ENCODE measurements at places on chromosomes 7 and 10.

GRCh38 chr7:46076527-46076926, 155.5 kb upstream of the IGFBP3 start:
- DNase-seq, result no peak

DNA sequence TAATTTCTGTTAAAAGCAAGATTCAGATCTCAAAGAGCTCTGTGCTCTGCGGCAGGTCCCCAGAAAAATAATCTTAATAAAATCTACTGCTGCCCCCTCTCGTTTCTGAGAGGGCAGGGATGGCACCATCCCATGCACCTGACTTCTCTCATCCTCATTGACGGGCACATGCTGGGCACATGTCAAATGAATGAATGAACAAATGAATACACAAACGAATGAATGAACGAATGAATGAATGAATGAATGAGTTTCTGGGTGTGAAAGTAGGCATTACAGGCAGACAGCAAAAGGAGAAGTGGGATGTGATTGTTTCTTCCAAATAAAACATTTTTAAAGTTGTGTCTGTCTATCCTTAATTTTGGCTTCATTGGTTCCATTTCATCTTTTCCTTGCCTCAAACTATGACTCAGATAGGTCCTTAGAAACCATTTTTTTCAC, 398.1 kb upstream of the PRKCQ start:
- DNase-seq, result no peak

GRCh38 chr7:50714857-50715256, 67.8 kb downstream of the GRB10 start:
- DNase-seq, result no peak

DNA sequence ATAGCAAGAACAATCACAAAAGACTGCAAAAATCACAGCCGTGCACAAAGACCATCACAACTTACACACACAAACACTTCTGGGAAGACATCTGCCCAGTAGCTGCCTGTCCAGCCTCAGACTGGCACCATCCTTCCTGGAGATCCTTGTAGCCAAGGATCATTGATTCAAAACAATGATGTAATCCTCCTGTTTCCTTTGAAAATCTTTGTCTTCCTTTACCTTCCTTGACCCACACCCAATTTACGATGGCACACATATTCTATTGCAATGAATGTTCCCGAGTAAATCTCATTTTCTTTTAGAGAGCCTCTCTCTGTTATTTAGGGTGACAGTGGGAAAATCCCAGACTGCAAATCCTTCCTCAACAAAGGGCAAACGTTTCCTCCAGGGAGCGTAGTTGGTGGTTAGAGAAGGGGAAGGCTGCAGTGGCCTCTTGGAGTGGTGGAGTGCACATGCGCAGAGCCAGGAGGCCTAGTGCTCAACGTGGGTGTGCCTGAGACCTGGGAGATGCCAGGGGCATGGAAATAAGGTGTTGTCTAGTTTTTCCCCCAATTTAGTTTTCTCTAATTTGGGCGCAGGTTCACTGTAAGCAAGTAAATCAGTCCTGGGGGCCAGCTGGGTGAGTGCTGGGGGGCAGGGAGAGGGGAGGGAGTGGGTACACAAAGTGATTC, 3.1 kb upstream of the INPP5A start:
- DNase-seq, result no peak

DNA sequence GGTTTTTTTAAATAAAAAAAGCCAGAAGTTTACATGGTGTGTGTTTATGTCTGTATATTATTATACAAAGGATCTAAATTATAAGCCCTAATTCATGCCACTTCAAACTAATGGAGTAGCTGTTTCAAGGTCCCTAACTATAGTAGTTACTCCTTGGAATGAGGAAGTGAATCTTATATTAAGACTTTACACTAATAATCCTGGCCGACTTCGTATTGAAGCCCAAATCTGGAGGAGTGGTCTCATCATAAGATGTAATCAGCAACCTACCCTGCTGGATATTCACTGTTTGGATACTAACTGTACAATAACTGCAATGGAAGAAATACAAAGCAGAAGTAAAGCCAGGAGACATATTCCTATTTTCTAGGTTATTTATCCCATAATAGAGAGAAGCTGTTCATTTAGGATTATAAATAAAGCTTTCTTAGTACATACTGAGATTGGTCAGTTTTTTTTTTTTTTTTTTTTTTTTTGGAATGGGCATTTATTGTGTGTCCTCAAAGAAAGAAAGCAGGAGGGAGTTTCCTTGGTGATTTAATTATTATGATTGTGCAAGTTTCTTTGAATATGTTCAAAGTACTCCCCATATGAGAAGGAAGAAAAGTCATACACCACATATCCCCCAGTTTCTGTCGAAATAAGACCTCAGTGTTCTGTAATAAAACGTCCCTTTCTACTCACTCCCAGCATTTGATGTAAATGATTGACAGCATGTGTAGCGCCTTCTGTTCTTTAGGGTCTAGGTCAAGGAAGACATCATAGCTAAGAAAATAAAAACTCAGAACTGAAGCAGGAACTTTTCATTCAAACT, 397.8 kb downstream of the EXOC4 start:
- DNase-seq, result no peak

- DNase-seq, result no peak
These were observed 17.5 kb upstream of the RUFY2 start for GRCh38 chr10:68424454-68425014.

DNA sequence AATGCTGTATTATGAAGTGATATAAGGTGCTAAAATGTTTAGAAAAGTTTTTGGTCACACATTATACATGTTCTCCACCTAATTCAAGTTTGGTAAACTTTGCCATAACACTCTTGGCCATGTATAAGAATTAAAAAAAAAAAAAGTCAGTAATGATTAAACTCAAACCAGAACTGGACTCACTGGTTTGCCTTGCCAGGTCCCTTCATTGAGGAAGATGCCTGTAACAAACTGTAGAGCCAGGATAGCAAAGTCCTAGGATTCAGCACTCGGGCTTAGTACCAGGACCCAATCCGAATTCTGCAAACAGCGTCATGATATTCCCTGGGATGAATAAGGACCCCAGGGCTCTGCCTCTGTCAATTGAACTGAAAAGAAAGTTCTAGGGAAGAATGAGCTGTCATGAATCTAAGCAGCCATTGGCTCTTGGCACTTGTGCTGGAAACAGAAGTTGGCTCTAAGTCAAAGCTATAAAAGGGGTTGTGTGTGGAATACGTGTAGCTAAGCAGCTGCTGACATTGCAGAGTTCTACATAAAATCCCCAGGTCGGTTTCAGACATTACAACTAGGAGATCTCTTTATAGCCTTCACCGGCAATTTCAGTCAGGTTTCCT, 216.9 kb downstream of the C7orf25 start:
- DNase-seq, result no peak

DNA sequence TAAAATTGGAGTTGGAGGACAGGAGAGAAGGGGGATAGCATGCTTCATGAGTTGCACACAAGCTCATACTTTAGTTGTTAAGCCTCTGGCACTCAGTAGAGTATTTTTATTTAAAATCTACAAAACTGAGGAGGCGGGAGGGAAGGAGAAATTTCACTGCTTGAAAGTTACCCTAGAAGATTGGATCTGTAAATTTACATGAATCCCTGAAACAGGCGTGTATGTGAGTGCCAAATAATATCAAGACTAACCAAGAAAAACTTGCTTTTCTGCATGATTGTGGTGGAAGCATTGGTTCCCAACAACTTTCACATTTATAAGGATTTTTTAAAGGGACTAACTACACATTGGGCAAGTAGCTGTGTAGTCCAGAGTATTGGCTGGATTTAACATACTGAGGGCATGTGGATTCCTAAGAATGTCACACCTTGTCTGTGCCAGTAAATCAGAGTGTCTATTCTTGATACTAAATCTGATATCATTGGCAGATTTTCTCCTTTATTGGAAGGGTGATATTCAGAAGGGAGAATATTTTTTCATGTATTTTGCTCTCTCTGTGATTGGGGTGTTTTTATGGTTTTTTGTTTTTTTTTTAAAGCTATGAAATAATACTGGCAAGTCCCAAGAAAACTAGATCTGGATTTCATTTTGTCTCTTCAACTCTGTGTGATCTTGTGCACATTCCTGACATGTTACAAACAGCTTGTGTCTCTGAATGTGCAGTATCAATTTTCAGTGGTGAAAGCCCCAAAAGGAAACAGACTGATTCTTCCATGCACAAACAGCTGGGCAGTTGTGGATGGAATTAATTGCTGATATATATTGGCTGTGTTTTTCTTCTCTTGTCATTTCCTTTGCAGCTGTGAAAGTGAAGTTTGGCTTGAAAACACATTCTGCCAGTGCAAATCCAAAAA, 67.2 kb downstream of the ADD3 start:
- DNase-seq, result no peak

- DNase-seq, result no peak
These were observed 1.5 kb downstream of the KCND2 start for GRCh38 chr7:120274482-120274881.

DNA sequence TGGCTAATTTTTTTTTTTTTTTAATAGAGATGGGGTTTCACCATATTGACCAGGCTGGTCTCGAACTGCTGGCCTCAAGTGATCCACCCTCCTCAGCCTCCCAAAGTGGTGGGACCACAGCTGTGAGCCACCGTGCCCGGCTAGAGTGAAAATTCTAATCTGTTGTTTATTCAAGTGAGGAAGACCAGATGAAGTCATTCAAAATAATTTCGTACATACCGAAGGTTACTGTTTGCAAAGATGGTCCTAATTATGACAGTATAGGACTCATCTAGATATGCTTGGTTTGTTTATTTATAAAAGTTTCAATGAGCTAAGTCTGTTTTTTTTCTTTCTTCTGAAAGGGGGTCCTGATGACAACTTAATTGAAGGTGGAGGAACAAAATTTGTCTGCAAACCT, 376.8 kb downstream of the EXOC4 start:
- DNase-seq, result no peak

GRCh38 chr10:36332926-36333325, 690.8 kb upstream of the FZD8 start:
- DNase-seq, result no peak

DNA sequence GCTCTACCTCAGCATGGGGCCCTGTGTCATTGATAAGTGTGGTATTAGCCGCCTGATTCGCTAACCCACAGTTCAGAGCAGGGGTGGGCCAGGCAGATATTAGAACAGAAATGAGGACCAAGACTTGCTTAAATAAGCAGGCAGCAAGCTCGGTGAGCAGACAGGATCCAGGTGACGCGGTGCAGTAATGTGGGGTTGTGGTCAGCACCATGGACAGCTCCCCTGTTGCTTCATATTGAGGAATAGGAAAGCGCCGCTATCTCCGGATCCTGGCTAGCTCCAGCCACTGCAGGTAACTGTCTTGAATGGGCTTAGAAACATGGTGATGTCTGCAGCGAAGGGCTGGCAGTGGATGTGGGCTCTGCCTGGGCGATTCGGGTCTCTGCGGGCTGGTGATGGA, 51.3 kb upstream of the GPR26 start:
- peak; percentile 19 for DNase-seq

- DNase-seq, result no peak
These were observed 188.4 kb downstream of the PPP1R3A start for GRCh38 chr7:113730309-113730955.

- DNase-seq, result peak; percentile 91
These were observed 707 bp upstream of the C1GALT1 start for GRCh38 chr7:7181519-7182155.

GRCh38 chr7:100604028-100604975, 2.1 kb downstream of the PCOLCE start:
- peak; percentile 25 for DNase-seq

- no peak for DNase-seq
These were observed 112.8 kb downstream of the LARP4B start for GRCh38 chr10:818526-819220.

DNA sequence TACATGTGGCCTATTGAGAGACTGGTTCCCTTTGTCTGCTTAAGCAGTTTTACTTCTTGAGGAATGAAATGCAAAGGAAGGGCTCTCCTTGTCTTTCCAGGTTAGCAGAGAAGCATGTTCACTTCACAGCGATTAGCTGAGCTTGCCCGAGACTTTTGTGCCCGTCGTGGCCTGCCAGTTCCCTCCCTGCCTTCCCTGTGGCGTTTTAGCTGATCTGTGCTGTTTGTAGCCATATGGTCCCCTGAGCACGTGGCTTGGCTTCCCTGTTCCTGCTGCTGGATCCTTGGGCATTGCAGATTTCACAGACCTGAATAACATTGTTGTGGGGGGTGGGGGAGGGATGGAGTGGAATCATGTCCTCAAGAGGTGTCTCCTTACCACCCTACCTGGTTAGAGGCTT, 61.8 kb downstream of the SND1 start:
- no peak for DNase-seq
